ENCODE measurements at places on chromosomes 6 and 20.

GRCh38 chr6:52820198-52820597 is 16.6 kb upstream of the GSTA1 start:
- DNase-seq, result no peak

GRCh38 chr20:26216025-26216424 is 519.4 kb upstream of the ZNF337 start:
- DNase-seq, result no peak

GRCh38 chr6:141050471-141050870 is 1082.3 kb upstream of the GJE1 start:
- DNase-seq, result no peak

GRCh38 chr6:169950558-169950957 is 199.1 kb downstream of the ERMARD start:
- DNase-seq, result no peak

DNA sequence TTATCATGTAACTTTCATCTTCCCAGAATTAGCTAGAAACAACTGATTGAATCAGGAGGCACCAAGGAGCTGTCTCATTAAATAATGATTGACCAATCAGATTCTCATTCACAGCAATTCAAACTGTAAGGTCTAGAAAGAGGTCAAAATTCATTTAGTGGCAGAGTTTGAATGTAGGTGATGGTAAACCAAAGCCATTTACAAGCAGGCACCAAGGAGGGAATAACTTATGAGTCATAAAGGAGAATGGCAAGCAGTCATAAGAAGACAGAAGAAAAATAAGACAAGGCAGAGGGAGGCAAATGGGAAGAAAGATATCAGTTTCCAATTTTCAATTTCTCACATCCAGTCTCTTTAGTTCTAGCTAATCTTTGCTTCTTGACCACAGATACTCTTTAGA is 52.9 kb upstream of the DEFB112 start:
- no peak for DNase-seq

DNA sequence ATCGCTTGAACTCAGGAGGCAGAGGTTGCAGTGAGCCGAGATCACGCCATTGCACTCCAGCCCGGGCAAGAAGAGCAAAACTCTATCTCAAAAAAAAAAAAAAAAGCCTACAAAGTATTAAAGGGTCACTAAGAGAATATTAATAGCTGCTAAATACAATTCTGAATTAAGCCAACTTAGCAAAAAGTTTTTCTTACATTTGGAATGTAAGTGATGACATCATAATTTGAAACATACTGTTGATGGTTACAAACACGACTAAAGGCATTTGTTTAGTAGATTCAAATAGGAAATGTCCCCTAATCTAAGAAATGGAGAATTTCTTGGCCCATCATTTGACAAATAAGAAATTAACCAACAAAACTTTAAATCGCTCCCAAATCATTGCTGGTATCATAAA is 282.8 kb downstream of the RNGTT start:
- no peak for DNase-seq

DNA sequence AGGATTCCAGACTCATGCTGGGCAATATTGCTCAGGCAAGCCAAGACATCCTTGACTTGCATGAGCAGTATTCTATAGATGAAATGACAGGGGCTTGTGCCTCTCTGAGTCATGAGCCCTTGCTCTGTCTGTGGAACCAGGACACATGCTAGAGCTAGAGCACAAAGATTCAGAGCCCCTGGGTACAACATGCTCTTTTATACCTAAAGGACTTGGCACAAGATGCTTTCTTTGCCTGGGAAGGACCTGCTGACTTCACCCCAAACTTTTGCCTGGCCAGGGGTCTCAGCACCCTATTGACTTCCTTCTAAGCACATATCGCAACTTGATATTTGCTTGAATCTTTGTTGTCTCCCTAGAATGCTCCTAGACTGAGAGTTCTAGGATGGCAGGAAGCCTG is 27.4 kb downstream of the TGM6 start:
- no peak for DNase-seq

DNA sequence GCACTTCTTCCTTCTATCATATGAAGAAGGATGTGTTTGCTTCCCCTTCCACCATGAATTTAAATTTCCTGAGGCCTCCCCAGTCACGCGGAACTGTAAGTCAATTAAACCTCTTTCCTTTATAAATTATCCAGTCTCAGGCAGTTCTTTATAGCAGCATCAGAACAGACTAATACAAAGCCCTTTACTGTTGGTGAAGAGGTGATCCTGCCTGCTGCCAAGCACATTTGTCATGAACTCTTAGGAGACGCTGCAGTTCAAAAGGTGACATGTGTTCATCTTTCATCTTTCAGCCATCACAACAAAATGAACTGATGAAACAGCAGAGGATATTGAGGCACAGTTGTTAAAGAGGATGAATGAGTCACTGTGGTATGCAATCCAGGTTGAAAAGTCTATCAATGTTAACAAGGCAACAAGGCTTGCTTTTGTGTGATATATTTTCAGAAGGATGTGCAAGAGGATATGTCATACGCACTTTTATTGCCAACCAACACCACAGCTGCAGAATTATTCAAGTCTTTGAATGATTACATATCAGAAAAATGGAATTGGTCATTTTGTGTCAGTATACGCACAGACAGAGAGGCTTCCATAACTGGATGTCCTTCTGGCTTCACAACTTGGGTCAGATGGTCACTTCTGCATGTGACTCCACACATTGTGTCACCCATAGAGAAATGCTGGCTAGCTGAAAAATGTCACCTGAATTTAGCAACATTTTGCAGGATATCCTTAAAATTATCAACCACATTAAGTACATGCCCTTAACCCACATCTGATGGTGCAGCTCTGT is 52.4 kb upstream of the PLN start:
- DNase-seq, result peak; percentile 21

DNA sequence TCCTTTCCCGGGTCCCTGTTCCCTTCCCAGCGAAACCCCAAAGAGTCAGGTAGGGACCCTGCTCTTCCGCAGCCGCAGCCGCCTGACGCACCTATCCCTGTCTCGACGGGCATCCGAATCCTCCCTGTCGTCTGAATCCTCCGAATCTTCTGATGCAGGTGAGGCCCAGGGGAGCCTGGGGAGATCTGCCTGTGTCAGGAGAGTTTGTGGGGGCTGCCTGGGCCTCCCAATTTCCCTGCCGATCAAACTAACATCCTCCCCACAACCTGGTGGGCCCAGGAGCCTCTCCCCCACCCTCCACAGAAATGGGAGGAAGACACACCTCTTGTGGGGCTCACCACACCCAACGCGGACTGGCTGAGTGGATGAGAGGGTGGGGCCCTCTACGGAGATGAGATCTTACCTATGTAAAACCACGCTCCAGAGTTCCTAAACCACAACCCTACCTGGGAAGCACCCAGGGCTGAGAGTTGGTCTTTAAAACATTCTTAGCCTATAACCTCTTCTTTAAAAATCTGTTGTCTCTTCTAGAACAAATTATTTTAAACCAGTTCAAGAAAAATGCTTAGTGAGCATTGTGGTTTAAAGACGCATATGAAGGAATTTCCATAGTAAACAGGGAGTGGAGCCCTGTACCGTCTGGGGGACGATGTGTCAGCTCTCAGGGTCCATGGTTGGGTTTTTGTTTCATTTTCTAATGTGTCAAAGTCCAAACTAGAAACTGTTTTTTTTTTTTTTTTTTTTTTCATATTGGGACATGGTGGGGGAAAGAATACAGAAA is 1.7 kb downstream of the CDC25B start:
- no peak for DNase-seq

GRCh38 chr20:2451939-2452732 is 18.5 kb downstream of the SNRPB start:
- DNase-seq, result no peak

Data from fibroblast of skin of left biceps (primary cell).